ENCODE measurements at places on chromosomes 3 and 15.

DNA sequence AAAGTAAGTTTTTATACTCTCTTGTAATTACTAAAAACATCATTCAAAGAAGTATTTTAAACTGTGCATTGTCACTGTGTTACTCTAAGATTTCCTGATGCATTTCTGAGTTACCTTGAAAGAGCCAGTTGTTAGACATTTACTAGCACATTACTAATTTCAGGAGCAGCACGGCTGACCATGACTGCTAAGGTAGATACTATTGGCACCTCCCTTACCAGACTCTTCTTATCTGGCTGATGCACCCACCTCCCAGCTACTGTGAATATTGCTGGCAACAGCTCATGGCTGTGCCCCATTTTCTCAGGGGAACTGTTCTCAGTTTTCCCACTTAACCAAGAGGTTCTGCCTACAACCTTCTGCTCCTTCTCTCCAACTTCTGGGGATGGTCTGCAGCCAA, 29.4 kb downstream of the COL6A5 start:
- no peak for DNase-seq

DNA sequence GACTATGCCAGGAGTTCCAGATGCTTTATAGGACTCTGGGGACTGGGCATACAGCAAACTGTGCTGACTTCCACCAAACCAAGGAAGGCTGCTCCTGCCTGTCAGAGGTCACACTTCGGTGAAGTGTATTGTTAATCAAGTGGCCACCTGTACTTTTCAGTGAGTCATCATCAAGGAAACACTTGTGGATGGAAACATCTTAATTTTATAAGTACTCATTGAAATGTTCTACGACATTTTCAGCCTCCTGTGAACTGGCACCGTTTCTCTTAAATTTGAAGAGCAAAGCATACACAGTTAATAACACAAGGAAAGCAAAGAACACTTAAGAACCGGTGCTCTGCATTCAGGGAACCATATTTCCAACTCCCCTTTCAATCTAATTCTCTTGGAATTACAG, 801.7 kb upstream of the DPPA4 start:
- peak; percentile 5 for DNase-seq

- no peak for DNase-seq
These were observed 194.4 kb upstream of the GBE1 start for GRCh38 chr3:81955878-81956277.

- DNase-seq = no peak
These were observed 101.2 kb upstream of the SLC4A7 start for GRCh38 chr3:27585429-27585828.

GRCh38 chr3:18481946-18482548, 56.9 kb upstream of the SATB1 start:
- no peak for DNase-seq

DNA sequence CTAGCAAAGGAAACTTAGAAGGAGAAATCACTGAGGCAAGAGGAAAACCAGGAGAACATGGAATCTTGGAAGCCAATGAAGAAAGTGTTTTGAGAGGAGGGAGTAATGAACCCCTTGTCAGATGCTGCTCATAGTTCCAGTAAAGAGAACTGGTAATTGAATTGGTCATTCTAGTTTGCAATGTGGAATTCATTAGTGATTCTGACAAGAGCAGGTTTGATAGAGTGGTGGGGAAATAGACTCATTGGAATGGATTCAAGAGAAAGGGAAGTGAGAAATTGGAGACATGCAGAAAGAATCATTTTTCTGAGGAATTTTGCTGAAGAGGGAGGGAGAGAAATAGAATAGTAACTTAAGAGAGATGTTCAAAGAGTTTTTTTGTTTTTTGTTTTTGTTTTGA, 21.0 kb downstream of the GLCE start:
- no peak for DNase-seq

DNA sequence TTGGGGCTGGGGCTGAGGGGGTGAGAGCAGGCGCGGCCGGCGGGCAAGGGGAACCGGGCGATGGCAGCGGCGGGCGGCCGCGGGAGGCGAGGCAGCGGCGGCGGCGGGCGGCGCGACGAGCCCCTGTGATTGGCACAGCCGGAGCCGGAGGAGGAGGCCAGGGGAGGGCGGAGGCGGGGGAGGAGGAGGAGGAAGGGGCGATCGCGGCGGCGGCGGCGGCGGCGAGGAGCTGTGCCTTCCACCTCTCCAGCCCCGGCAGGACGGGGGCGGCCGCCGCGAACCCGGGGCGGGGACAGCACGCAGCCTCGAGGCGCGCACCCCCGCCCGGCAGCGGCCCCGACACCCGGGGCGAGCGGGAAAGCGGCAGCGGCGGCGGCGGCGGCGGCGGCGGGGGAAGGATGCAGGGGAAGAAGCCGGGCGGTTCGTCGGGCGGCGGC, at the start of gene SLCO3A1:
SLCO3A1 (plus strand) TSS at position 198 of the 437 bp plus-strand sequence.
- peak; percentile 77 for DNase-seq

DNA sequence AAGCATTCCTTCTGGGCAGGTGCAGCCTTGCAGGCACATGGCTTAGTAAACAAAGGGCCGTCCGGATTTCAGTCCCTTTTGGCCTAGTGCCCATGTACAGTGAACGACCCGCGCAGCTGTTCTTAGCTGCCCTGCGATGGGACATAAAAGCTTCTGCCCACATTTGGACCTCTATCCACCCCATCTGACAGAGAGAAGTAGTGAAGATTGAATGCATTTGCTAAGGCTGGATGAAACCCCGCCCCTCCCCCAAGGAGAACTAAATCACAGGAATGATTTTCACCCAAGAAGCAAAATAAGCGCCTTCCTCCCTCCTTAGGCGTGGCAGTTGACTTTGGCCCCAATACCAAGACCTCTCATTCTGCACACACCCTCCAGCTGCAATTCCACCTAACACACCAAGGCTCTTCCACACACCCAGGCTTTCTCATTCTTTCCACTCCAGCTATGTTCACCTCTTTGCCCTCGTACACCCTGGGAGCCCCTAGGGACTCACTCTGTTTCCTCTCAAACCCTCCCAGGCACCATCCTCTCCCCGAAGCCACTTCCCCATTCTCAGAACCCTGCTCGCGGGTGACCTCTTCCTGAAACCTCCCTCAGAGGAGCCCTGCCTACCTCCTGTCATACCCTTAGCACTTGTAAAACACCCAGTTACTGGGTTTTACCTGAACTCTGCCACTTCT, 14.1 kb upstream of the HRH1 start:
- no peak for DNase-seq

- no peak for DNase-seq
These were observed 16.8 kb downstream of the TNIK start for GRCh38 chr3:171443211-171443957.

GRCh38 chr3:120438665-120439370, 12.0 kb downstream of the FSTL1 start:
- DNase-seq = no peak

DNA sequence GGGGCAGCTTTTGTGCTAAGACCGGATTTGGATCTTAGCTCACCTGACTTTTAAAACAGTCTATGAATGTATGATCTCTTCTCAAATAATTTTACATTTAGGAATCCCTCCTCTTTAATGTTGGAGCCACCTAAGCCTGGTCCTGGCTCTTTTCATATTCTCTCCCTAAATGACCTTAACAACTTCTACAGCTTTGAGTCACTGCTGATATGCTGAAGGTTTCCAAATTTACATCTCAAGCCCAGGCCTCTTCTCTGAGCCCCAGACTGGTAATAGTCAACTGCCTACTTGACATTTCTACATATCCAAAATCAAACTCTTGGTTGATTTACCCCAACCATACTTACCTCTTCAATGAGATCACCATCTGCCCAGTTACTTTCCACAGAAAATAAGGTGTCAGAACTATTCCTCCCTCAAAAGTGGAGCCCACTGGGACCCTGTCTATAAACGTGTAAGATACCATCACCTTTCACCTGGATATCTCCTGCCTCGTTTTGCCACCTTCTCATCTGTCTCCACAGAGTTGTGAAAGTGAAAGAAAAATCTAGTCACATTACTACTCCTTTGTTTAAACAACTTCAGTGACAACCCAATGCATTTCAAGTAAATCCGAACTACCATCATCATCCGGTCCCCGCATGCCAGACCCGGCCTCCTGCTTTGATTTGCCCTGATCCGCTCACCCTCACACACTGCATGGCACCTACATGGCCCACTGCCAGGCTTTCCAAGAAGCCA, 48.8 kb downstream of the UBP1 start:
- DNase-seq = no peak

GRCh38 chr3:53970661-53971060, 79.0 kb upstream of the SELENOK start:
- peak; percentile 61 for DNase-seq

DNA sequence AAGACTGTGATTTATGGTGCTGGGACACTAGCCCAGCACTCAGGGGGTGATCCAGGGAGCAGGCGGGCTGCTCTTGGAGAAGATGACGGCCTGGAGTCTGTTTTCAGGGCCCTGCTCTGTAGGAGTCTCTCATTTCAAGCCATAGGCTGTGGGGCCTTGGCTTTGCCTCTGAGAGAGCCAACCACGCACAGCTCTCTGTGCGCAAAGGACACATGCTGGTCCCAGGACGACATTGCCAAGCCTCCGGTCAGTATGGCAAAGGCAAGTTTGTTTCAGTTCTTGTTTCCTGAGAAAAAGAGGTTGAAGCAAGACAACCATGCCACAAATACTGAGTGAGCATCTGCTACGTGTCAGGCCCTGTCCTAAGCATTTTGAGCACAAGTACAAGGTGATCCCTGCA, 197.1 kb downstream of the EPHB1 start:
- no peak for DNase-seq

- DNase-seq = peak; percentile 32
These were observed 395.2 kb downstream of the TUSC7 start for GRCh38 chr3:117104792-117105191.

- DNase-seq = no peak
These were observed 4.9 kb downstream of the GALK2 start for GRCh38 chr15:49174902-49175301.

GRCh38 chr15:51450001-51450400, 108.5 kb downstream of the GLDN start:
- no peak for DNase-seq

- DNase-seq = no peak
These were observed 56.9 kb downstream of the CADPS start for GRCh38 chr3:62818347-62818746.

DNA sequence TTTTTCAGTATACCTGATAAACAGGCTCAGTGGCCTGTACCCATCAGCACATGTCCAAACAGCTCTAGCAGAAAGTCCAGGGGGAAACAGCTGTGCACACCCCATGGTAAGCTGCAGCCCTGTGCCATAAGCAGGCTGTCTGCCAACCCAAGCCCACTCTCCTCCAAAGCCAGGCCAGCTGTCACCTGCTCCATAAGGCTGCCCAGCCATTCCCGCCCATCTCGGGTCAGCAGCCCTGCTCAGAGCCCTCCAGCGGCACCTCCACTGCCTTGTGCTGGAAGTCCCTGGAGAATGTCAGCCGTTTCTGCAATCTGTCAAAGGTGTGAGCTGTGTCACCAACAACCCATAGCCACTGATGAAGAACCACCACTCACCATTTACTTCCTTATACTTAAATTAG, 82.0 kb downstream of the NTRK3 start:
- no peak for DNase-seq

GRCh38 chr3:134685929-134686802, 35.3 kb upstream of the KY start:
- DNase-seq = no peak

- no peak for DNase-seq
These were observed 15.4 kb downstream of the ZNF148 start for GRCh38 chr3:125359700-125360099.

- peak; percentile 86 for DNase-seq
These were observed 54.4 kb upstream of the EHHADH start for GRCh38 chr3:185308126-185308754.

GRCh38 chr3:133926736-133927539, 31.3 kb upstream of the RAB6B start:
- DNase-seq = peak; percentile 71

GRCh38 chr3:147937341-147937740, 528.2 kb downstream of the ZIC1 start:
- no peak for DNase-seq

GRCh38 chr3:31399271-31399670, 133.5 kb upstream of the STT3B start:
- no peak for DNase-seq

DNA sequence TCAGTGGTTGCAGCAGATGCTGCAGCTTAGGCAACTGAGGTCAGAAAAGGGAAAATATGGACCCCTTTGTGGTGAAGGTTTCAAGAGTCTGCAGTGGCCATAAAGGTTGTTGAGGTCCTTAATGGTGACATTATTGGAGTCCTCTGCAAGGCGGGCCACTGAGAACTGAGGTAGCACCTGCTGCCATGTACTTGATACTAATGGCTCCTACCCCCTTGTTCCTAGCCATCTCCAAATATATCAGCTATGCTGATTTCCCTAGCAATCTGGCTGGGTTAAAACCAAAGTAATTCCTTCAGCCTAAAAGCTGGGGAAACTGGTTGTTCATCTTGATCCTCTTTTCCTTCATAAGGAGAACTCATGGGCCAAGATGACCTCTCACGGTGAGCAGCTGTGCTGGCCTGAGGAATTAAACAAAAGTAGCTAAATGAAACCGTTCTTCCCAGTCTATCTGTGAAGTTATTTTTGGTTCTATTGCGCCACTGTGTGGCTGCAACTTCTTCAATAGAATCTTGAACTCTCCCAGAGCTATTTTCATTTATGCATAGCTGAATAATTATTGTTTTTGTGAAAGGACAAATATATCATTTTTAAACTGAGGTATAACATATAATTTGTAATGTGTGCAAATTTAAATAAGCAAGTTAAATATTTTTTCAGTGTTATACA, 76.1 kb upstream of the PLSCR4 start:
- peak; percentile 17 for DNase-seq

DNA sequence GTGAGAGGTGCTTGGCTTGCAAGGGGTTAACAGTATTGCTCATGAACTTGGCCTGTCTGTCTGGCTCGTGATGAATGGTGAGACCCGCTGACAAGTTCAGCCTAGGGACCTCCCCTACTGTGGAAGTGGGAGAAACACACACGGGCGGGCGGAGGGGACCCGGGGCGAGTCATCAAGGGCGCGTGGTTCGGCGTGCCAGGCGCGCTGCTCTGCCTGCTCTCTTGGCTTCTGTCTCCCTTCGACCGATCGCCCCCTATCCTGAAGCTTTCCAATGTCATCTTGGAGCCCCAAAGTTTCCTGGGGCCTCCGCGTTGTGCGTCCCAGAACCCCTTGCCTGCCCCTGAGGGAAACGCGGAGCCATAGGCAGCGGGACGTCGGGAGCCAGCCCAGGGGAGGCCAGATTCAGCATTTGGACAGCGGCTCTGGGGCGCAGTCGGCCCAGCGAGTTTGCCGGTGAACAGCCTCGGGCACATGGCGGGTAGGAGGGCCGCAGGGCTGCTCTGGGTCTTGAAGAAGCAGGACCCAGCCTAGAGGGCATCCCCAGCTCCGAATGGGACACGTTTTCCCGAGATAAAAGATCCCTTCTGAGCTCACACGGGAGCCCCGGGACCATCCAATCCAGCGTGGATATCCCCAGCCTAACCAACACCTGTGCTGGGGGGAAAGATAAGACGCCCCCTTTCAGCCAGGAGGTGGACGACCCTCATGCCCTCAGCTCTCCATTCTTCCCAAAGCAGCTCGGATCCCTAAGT, 27.0 kb upstream of the POLG start:
- peak; percentile 93 for DNase-seq

DNA sequence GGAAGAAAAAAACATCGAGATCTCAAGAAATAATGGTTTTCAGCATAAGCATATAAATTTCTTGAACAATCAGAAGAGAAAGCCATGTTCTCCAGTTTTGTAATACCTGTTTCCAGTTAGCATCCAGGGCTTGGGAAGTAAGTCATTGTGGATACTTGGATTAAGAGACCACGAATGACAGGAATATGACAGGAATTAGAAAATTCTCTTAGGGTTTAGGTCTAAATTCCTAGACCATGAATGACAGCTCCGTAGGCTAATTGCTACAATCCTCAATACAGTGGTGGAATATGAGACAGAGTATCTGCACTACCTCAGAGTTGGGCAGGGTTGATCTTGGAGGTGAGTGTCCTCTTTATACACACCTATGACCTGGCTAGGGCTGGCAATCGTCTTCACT, 517.5 kb downstream of the NTRK3 start:
- no peak for DNase-seq

Measured in iPS-NIHi11 (cell line).